ENCODE measurements at places on chromosomes 1 and 21.

DNA sequence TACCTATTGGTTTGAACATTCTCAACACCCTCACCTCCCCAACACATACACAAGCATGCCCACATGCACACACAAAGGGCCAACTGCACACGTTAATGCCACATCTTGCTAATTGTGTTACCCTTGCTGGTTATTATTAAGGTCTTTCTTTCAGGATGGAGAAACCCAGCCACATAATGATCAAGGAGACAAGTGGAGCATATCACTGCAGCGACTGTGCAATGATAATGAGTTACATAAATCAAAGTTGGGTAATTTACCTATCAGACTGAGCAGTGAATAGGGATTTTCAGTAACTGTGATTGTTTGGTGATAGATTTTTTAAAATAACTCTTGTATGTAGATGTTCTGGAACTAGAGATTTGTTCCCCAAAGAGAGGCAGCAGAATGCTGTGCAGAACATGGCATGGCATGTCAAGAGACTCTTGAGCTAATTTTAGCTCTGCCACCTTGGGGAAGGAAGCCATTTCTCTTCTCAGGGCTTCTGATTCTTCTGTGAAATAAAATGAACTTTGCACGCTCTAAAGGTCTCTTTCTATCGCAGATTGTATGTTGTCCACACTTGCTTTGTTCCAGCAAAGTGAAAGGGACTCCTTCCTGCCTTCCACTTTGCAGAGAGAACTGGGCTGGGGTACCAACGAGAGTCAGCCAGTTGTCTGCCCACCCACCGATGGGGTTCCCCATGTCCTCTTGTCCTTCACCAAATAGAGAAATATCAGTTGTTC lies 126.0 kb upstream of the CAMK1G start:
- no peak for DNase-seq

DNA sequence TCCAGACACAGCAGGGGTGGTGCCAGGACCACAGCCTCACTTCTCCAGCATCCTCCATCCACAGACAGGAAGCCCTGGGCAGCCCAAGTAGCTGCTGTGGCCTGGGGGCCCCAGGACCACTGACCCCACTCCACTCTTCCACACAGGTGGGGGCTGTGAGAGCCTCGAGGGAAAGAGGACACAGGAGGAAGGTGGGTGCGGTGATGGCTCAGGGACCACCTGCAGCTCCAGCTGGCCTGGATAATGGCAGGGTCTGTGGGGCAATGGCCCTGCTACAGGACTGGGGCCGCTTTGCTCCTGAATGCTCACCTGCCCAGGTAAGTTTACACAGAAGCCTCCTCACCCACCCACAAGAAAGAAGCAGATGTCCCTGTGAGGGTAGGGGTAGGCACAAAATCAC lies 18.3 kb upstream of the PRSS38 start:
- DNase-seq, result no peak

DNA sequence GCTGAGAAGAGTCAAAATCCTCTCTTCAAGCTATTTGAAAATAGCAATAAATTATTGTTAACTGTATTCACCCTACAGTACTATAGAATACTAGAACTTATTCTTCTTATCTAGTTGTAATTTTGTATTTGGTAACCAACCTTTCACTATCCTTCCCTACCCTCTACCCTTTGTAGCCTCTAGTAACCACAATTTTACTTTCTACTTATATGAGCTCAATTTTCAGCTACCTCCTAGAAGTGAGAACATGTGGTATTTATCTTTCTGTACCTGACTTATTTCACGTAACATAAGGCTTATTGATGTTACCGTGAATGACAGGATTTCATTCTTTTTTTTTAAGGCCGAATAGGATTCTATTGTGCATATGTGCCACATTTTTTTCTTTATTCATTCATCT lies 30.0 kb downstream of the ZC3H11B start:
- no peak for DNase-seq

DNA sequence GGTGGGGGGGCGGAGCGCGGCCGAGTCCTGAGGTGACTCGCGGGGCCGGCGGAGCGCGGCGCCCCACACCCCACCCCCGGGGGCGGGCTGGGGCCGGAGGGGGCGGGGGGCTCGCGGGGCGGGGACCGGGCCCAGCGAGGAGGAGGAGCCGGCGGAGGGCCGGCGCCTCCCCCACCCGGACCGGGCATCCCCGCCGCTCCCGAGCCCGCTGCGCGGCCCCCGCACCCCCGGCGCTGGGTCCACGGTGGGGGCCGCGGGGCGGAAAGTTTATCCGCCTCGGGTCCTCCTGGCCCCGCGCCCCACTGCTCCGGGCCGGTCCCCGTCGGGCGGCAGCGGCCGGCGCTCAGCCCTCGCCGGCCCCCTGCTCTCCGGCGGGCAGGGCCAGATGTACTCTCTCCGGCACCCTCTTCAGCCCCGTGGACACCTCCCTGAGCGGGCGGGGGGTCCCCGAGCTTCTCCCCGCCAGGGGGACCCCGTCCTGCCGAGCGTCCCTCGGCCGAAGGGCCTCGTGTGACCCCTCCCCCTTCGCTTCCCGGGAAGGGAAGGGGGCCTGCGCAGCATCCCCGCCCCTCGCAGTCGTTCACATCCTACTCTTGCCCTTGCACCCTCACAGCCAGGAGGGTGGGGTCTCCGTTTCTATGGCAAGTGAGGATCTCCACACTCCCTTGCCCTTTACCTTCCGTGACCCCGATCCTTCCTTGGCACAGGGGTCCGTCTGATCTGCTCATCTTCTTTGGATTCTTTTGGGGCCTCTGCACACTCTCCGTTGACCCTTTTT lies 663 bp downstream of the CAMTA1 start:
- DNase-seq, result peak; percentile 34

DNA sequence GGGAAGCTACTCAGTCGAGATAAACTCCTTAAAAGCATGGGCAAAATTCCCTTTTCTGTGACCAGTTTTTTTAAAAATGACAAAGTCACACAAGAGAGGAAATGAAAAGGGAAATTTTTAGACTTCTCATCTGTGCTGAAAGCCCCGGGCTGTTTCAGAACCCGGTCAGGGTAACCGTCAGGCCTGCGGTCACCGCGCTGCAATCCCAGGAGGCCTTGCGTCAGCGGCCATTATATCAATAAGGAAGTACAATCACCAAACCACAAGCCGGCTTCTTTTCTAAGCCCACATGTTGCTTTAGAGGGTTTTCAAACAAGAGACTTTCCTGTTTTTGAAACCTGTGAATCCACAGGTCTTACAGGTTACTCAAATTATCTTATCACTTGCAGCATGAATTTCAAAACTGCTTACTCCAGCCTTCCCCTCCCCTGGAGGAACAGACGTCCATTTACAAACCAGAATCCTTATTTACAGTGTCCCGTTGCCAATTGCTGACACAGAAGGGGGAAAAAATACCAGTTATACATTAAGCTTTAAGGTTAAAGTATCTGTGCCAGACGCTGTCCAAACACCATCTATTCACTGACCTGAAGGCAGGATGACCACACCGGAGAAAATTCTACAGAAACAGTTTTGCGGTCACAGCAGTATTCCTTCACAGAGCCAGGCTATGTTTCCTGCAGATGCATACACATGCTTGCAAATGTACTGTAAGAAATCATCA lies 165.3 kb downstream of the TOMM20 start:
- DNase-seq, result no peak

DNA sequence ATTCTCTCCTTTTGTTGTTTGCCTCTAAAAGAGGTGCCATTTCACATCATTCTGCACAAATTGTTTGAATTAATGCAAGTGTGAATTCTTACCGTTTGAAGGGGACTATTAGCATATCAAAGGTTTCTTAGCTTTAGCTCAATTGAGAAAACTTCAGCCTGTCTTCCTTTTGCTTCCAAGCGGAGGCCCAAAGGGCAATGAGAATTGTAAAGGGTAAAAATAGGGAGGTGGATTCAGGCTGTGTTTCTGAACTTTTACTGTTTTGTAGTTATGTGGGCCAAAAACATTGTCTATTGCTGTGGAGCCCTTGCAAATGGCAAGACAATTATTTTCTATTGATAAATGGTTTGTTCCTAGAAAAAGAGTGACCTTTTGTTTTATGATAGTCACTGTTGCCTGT lies 3.6 kb downstream of the ADGRL2 start:
- no peak for DNase-seq

GRCh38 chr1:165679282-165680036 lies 18.9 kb downstream of the ALDH9A1 start:
- no peak for DNase-seq

- no peak for DNase-seq
These were observed 48.9 kb upstream of the DIP2A start for GRCh38 chr21:46409641-46410406.

DNA sequence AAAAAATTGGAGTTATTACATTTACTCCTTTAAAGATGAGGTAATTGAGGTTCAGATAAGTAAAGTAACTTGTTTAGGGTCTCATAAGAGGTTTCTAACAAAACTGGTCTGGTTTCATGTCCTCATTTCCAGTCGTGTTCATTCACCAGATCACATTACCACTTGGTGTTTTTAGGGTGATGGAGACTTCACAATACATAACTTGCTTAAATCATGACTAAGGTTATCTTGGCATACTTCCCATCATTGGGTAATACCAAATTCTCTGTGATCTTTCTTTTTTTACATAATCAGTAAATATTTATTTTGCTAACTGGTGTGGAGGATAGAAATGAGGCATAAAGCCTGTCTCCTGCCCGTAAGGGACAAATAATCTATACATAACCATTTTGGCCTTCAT lies 31.6 kb upstream of the RPTN start:
- DNase-seq, result no peak

- no peak for DNase-seq
These were observed 207.9 kb upstream of the DMRTA2 start for GRCh38 chr1:50631161-50631560.

GRCh38 chr21:38661197-38661871 lies 144.4 kb upstream of the ETS2 start:
- no peak for DNase-seq

All from NCI-H1092 (cell line).